NCI-H1436 (cell line): ENCODE measurements at places on chromosomes 2 and 18.

GRCh38 chr2:239920693-239921365, 104.3 kb downstream of the NDUFA10 start:
- DNase-seq: no peak

- no peak for DNase-seq
These were observed 45.1 kb downstream of the SLC9A2 start for GRCh38 chr2:102664471-102664909.

DNA sequence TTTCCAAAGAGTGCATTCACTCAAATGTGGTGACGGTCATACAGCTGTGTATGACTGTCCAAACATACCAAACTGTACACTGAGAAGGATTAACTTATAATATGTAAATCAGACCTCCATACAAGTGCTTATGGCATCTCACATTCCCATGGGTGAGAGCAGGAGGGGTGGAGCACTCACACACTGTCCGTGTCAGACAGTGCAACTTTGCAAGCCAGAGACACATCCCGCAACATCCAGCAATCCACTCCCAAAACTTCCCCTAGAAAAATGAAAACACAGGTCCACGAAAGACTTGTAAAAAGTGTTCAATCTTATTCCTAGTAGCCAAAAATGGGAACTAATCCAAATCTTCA, 36.4 kb downstream of the FAM168B start:
- no peak for DNase-seq

- DNase-seq: no peak
These were observed 38.1 kb upstream of the RTN4 start for GRCh38 chr2:55088400-55088799.

- no peak for DNase-seq
These were observed 37.5 kb downstream of the DHRS9 start for GRCh38 chr2:169106563-169107545.
